Left forelimb (tissue), 1 donor: ENCODE measurements at places on chromosomes 3 and 15.

GRCh38 chr3:122233101-122233952 is 49.9 kb downstream of the CASR start:
- no peak for DNase-seq

DNA sequence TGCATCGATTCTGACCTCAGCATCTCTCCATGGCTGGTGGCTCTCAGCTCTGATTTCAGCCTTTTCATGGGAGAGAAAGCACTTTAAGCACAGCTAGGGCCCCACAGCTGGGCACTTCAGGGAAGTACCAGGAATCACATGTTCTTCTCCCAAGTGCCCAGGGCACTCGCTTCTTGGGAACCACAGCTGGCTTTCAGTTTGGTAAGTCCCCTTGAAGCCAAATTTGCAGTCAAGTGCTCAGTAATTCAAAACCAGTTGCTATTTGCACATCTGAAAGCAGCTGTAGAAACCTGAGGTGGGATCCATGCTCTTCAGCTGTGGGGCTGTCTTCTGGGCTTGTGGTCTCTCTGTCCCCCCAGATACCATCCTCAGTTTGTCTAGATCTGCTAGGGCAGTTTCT is 12.8 kb downstream of the GABRA5 start:
- DNase-seq, result no peak

GRCh38 chr15:31502541-31503229 is 176.1 kb downstream of the KLF13 start:
- no peak for DNase-seq

DNA sequence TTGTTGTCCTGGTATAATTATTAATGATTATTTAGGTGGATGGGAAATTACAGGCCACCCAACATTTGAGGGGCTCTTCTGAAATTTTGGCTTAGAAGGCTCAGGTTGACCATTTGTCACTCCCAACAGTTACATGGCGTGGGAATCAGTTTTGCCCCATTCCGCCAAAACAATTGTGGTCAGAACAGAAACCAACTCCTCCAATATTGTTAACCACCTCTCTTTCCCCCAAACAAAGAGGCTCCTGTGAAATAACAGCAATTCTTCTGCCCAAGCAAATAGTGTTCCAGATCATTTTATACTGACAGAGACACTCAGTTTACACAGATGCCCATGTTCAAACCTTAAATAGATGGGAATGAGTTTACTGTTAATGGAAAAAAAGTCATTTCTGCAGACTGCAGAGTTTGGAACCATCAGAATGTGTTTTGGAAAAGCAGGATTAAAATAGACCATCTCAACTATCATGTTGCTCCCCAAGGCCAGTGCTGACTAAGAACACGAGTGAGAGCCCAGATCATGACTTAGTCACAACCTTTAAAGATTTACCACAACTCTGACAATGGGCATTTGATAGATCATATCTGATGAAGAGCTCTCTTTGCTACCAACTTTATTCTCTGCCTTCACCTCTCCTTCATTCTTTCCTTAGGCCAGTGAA is 102.1 kb downstream of the DUT start:
- DNase-seq, result no peak

GRCh38 chr15:77905301-77905920 is 172.1 kb downstream of the TBC1D2B start:
- DNase-seq, result no peak

DNA sequence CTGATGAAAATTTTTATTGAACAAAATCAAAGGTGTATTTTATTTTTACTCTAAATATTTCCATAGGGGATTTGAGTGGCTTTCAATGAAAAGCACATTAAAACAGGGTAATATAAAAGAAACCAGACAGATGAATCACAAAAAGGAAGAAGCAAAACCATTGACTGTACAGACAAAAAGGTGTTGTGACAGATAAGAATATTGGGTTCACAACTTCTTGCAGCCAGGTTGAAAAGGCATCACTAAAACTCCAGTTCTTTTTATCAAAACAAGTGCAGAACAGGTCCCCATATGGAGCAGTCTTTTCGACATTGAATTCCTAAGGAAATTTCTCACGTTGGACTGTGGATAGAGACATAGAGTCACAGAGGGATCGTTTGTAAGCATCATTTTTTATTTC is 53.8 kb downstream of the AGTR1 start:
- DNase-seq, result no peak

- no peak for DNase-seq
These were observed 253.2 kb upstream of the LRTM1 start for GRCh38 chr3:55180936-55181535.

DNA sequence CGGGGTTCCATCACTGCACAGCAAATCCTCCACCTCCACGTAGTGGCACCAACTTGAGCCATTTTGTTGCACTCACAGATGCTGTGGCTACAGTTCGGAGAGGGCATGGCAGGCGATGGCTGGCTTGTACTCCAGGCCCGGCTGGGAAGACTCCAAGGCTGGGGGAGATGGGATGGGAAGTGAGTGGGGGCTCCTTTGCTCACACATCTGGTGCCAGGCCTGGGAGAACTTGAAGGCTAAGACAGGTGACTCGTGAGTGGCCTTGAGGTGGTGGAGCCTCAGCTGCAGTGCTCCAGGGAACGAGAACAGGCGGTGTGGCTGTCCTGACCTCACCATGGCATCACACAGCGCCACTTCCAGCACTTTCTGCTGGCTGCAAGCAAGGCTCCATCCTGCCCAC is 87.9 kb downstream of the PLXNA1 start:
- no peak for DNase-seq

- peak; percentile 88 for DNase-seq
These were observed 15.9 kb downstream of the IVD start for GRCh38 chr15:40421246-40422157.

GRCh38 chr15:41061667-41062066 is 54.4 kb downstream of the INO80 start:
- no peak for DNase-seq

GRCh38 chr3:161598639-161599038 is 102.0 kb downstream of the OTOL1 start:
- no peak for DNase-seq
